Astrocyte (in vitro differentiated cells and primary cell): ENCODE measurements at places on chromosomes 12 and 14. TPM values are rescaled to one million over a fixed set of nuclear protein-coding genes. Genes with fewer than 3 reads are reported as not detected.

Gene NTN4
- total RNA-seq = 22.6 and 28.9 TPM in 2 replicates

Gene AMIGO2
- total RNA-seq = 25.2 and 35.4 TPM in 2 replicates

Gene DEPDC4
- 1.3 and 1.7 TPM in 2 replicates for total RNA-seq

Gene TMEM121
- 4.0 and 5.2 TPM in 2 replicates for total RNA-seq

Gene ERP27
- total RNA-seq = 0.29 and 1.0 TPM in 2 replicates

Gene ANKRD33
- not detected in 2 replicates for total RNA-seq

Gene RNASE13
- total RNA-seq = not detected in 2 replicates

Gene KCNC2
- not detected in 2 replicates for total RNA-seq

Gene KCNK13
- total RNA-seq = 0.09 TPM in 1 of 2 replicates, not detected in the other

Gene LRRC10
- not detected in 2 replicates for total RNA-seq

Gene NDRG2
- total RNA-seq = 11.8 and 12.6 TPM in 2 replicates

Gene LIN7A
- 1.6 and 2.2 TPM in 2 replicates for total RNA-seq

Gene KRT71
- not detected in 2 replicates for total RNA-seq

Gene PLCZ1
- total RNA-seq = not detected in 2 replicates

Gene NPFF
- 0.82 TPM in 1 of 2 replicates, not detected in the other for total RNA-seq

Gene HAL
- 0.10 and 0.20 TPM in 2 replicates for total RNA-seq

Gene NOXRED1
- 0.72 and 0.82 TPM in 2 replicates for total RNA-seq

Gene NRL
- total RNA-seq = 0.48 and 0.70 TPM in 2 replicates

Gene ZFHX2
- total RNA-seq = 27.3 TPM in 2 replicates

Gene DNAH10
- total RNA-seq = 0.54 and 1.2 TPM in 2 replicates
